ENCODE measurements at places on chromosomes 7 and 10. TPM values are rescaled to one million over a fixed set of nuclear protein-coding genes. Genes with fewer than 3 reads are reported as not detected.

DNA sequence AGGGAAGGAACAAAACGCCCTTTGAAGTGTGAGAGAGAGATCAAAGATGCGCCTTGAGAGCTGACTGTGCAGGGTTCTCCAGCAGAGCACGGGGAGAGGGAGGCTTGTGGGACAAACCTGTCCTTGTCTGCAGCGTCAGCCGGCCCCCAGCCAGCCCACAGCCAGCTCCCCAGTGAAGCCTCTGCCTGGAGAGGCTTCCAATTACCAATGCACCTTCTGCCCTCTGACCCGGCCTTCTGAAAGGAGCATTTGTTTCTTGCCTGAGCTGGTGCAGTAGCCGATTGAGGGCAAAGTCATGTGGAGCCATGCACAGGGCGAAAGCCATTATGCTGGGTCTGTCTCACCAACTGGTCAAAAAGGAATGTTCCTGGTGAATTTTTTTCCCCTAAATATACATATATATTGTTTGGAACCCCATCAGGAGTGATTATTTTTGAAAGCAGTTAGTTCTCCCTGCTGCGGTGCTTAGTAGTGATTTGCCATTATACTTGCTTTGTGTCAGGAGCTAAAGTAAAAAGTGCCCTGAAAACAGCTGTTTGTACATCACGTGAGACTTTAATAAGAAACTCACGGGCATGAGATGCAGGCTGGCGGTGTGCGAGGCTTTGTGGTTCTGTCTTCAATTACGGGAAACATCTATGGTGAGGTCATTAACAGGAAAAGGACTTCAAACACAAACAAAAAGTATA lies 268.6 kb downstream of the KLF6 start:
- DNase-seq, result no peak

DNA sequence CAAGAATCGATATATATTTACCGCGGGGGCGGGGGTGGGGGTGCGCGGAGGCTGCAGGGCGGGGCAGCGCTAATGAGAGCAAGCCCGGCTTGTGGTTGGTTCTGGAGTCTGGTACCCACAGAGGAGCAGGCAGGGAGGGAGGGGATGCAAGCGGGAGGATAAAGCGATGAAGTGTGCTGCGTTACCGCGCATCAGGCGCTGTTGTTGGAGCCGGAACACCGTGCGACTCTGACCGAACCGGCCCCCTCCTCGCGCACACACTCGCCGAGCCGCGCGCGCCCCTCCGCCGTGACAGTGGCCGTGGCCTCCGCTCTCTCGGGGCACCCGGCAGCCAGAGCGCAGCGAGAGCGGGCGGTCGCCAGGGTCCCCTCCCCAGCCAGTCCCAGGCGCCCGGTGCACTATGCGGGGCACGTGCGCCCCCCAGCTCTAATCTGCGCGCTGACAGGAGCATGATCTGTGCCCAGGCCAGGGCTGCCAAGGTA lies at the start of gene HECW1:
TSS of gene HECW1 (plus strand) at position 189 of the 482 bp plus-strand sequence. CDS start 131,259 bp downstream, outside the sequence.
- no peak for DNase-seq

DNA sequence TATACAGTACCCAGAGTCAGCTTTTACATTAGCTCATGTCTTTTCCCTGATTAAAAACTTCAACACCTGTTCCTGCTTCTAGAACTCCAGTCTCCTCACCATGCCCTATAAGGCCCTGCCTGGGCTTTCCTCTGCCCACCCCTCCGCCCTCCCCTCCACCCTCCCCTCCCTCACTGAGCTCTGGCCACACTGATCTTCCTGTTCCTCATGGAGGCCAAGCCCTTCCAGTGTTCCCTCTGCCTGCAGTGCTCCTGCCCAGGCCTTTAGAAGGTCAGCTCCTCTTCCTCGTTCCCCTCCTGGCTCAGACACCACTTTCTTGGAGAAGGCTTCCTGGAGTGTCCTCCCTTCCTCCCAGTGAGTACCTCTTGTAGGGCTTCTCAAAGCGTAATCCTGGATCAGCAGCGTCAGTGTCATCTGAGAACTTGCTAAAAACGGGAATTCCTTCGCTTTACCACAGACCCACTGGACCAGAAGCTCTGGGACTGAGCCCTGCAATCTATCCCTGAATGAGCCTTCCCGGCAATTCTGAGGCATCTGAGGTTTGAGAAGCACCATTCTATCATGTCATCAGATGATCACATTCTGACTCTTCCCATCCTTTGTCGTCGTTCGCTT lies 3.7 kb downstream of the PDZD7 start:
- no peak for DNase-seq

The RUFY2 gene
- total RNA-seq, result 7.5 TPM

The MBLAC1 gene
- total RNA-seq, result 3.5 TPM

The SLC39A12 gene
- not detected for total RNA-seq
